ENCODE measurements at places on chromosomes 2 and 18. TPM values are rescaled to one million over a fixed set of nuclear protein-coding genes. Genes with fewer than 3 reads are reported as not detected.

DTNA gene
- 14.5 TPM for total RNA-seq

CNOT11 gene
- total RNA-seq = 33.3 TPM

PDE11A gene
- 0.86 TPM for total RNA-seq

LRRTM4 gene
- not detected for total RNA-seq

MEX3C gene
- 44.5 TPM for total RNA-seq

CRYGD gene
- total RNA-seq = not detected

DNA sequence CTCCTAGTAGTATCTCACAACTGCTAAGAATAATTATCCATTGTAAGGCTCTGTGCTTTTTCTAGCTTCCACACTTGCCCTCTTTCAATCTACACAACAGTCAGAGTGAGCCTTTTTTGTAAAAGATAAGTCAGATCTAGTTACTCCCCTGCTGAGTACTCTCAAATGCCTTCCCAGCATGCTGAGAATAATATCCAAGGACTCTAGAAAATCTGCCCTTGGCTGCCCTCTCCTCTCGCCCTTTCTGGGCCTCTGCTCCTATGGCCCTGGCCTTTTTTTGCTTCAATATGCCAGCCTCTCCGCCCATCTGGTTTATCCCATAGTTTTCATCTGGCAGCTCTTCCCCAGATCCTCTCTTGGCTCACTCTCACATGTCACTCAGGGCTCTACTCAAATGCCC is 455.9 kb upstream of the UBE2E3 start:
- peak; percentile 24 for DNase-seq

- peak; percentile 77 for DNase-seq
Observed at GRCh38 chr2:144516411-144516980, 3.4 kb downstream of the ZEB2 start.

GRCh38 chr2:167928434-167928833 is 319.0 kb downstream of the STK39 start:
- DNase-seq = no peak

- peak; percentile 26 for DNase-seq
Observed at GRCh38 chr18:22933966-22934423, 867 bp downstream of the RBBP8 start.

DNA sequence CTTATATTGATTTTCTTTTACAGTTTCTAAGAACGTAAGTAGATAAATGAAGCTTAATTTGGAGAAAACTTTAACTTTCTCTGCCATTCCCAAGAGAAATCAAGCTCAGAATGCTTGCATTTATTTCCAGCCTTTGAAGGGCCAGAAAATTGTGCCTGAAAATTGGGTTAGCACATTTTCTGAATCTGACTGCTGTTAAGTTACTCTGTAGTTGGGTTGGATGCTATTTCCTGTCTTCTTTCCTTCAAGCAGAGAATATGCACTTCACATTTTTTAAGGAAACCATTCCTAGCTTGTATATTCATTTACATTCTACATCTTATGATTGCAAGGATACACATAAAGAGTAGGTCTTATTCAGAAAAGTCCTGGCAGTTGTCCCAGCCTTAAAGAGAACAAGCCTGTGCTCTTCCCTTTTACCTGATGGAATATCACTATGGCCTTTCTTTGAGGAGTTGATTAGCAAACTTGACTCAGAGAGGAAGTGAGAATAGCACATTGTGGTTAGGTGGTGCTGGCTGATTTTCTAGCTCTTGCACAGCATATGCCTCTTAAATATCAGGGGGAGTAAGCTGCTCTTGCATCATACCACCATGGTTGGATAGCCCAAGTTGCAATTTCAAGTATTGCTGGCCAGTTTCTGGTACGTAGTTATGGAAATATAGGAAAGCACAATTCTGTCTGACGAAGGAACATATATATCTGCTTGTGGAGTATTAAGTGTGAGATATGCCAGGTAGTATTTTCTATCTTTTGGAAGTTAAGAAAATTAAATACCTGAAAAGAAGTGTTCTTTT is 133.7 kb downstream of the COMMD1 start:
- peak; percentile 50 for DNase-seq

DNA sequence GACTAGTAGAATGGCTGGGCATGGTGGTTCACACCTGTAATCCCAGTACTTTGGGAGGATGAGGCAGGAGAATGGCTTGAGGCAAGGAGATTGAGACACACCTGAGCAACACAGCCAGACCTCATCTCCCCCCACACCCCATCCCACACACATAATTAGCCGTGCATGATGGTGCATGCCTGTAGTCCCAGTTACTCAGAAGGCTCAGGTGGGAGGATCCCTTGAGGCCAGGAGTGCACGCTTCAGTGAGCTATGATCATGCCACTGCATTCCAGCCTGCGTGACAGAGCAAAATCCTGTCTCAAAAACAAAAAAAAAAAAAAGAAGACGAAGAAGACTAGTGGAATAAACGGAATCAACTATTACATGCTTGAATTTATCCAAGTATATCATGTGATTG is 150.0 kb downstream of the STK39 start:
- no peak for DNase-seq

DNA sequence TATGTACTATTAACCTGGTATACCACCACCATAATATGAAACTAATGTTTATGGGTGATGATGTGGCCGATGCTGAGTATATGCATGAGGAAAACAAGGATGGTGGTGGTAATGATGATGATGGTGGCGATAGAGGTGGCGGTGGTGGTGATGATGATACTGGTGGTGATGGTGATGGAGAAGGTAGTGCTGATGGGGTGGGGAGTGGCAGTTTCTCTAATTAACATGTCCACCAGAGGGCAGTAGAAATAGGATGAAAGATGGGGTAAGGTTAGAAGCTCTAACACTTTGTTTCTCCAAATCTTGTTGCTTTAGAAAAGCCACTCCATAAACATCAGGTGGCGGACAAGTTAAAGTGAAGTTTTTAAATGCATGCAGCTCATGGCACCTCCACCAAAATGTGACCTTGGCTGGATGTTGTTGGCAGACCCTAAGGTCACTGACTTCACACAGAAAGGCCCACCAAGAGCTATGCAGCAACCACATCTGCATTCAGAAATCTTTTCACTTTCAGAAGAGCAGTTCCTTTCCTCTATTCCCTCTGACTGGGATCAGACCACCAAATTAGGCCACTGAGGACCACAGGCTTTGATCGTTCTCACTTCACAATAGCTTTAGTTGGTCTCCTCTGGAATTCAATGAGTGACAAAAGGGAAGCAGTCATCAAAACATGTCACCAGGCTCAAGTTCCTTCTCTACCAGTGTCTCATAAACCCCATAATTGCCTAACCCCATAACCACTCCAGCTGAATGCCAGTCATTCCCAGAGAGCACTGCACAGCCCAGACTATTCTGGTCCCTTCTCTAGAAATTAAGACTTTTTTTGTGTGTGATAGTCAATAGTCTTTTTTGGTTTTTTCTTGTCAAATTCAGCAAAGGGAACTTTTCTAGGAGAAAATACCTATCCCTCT is 7.5 kb upstream of the BCL11A start:
- peak; percentile 65 for DNase-seq

DNA sequence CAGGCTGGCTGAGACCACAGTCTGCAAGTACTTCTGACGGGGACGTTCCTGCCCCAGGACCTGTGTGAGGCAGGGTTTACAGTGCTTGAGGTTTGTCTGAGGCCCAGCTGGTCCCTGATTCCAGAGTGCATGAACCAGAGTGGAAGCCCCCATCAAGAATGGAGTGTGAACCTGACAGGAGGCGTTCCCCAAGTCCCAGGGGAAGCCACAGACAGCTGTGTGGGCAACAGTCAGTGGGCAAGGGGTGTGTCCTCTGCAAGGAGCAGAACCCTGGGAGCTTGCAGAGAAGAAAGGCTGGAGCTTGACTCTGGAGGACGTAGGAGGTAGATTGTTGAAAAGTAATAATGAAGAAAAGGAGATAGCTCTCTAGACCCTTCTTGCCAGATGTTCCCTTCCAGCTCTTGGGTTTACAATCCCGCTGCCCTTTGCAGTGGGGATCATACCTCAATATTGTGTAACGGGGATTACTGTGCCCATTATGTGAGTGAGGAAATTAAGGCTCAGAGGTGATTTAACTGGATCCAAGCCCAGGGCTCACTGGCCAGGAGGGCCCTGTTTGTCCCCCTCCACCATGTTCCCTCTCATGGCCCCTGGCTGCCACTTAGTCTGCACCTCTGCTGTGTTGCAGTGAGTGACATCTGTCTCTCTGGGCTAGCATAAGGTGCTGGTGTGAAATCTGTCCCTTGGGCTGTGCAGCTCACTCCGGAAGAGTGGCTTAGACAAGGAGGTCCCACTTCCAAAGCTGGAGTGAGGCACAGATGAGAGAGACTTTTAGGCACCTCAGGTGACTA is 6.2 kb downstream of the DBI start:
- no peak for DNase-seq

- no peak for DNase-seq
Observed at GRCh38 chr2:50513724-50514123, 518.2 kb downstream of the NRXN1 start.

- DNase-seq = no peak
Observed at GRCh38 chr2:124670187-124670586, 645.1 kb downstream of the CNTNAP5 start.

- no peak for DNase-seq
Observed at GRCh38 chr18:3616744-3617143, 166.8 kb downstream of the TGIF1 start.

GRCh38 chr2:20469595-20469994 is 22.7 kb downstream of the RHOB start:
- no peak for DNase-seq

DNA sequence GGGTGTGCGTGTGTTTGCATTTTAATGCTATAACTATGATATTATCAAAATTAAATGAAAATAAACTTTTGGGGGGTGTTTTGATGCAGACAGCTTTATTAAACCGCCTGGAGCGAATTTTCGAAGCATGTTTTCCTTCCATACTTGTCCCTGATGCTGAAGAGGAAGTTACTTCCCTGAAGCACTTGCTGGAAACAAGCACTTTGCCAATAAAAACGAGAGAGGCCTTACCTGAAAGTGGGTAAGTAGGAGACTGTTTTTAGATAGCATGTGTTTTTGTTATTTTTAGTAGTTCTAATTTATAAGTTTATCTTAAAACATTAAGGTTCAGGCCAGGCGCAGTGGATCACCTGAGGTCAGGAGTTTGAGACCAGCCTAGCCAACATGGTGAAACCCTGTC is 43.3 kb downstream of the AFTPH start:
- DNase-seq = no peak

GRCh38 chr2:144832048-144832447 is 312.1 kb upstream of the ZEB2 start:
- DNase-seq = no peak

GRCh38 chr2:207154556-207155510 is 10.9 kb downstream of the KLF7 start:
- no peak for DNase-seq

DNA sequence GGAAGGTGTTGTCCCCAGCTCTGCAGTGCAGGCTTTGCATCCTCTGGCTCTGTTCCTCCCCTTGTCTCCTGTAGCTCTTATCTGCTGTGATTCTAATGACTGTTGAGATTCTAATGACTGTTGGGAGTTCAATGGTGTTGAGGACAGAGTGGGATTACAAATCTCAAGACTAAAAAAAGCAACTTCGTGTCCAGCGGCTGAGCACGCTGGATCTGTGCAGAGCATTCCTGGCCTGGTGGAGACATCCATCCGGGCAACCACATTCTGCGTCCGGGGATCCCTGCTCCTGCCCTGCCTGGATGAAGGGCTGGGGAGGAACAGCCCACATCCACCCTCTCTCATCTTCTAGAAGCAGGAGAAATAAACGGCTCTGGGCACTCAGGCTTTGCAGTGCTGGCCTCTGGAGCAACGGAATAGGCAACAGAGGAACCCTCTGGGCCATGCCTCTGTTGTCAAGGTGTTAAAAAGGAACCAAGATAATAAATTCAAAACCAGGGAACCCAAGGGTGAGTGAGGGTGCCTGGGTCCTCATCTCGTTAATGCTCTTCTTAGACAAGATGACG is 106.7 kb upstream of the ASB18 start:
- DNase-seq = no peak
